ENCODE measurements at places on chromosomes 12 and 14.

- DNase-seq, result no peak
Observed at GRCh38 chr14:105622329-105622955, 96.1 kb downstream of the TMEM121 start.

DNA sequence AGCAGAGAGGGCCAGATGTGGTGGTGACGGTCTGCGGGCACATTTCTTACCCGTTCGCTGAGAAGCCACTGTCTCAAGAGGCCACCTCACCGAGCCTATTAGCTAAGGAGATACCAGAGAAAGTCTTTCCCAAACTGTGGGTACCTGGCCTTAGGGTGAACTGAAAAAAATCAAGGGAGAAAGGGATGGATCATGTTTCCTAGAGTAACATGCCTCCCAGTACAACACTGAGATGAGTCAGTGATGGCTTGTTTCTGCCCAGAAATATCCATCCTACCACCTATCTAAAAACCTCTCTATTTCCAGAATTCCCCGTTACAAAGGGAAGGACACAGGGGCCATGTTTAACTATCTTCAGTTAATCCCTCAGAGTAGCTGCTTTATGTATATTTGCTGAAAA lies 83.7 kb downstream of the LMNTD1 start:
- DNase-seq, result no peak

GRCh38 chr14:39381366-39381765 lies 50.9 kb downstream of the FBXO33 start:
- DNase-seq, result no peak

DNA sequence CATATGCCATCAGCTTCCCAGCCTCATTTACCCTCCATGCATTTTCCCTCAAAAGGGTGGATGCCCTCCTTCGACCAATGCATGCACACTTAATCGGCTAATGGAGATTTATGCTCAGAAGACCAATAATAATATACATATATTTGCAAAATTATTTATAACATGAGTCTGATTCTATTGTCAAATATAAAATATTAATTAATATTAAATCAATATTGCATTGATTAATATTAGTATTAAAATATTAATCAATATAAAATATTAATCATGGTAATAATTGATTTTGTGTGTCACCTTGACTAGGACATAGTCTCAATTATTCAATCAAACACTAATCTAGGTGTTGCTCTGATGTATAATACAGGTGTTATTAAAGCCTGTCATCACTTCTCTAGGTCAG lies 1282.5 kb downstream of the TMEM121 start:
- no peak for DNase-seq

GRCh38 chr12:118649765-118650585 lies 273.6 kb downstream of the SUDS3 start:
- DNase-seq, result no peak
